ENCODE measurements at places on chromosomes 6 and 20.

DNA sequence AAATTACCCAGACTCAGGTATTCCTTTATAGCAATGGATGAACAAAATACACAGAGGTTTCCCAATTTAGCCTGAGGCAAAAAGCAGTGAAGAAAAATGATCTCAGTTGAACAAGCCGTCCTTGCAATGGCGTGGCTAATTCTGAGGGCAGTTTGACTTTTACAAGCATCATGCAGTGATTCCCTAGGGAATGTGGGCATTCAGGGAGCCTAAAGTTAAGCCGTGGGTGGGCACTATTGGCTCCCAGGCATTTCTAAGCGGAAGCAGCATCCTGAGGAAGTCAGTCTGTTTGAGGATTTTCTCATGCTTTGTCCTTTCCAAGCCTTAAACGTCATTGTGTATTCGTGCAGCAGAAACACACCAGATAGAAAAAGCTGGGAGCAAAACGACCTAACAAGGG, 133.9 kb downstream of the MYLK4 start:
- DNase-seq = no peak

- DNase-seq = peak; percentile 55
These were observed 258.7 kb downstream of the LRFN2 start for GRCh38 chr6:40328386-40328985.

DNA sequence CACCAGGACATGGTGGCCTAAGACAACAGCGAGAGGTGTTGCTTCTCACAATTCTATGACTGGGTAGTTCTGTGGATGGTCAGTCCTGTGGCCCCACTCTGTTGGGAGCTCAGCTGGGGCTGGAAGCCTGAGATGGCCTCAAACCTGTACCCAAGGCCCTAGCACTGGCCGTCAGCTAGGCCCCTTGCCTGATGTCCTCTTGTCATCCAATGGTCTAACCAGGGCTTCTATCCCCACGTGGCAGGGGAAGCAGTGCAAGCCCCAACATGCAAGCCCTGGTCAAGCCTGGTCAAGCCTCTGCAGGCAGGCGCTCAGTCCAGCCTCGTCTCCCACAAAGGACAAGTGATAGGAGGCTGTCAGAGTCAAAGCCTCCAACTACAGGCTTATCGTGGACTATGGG, 196.5 kb upstream of the CST7 start:
- DNase-seq = no peak

DNA sequence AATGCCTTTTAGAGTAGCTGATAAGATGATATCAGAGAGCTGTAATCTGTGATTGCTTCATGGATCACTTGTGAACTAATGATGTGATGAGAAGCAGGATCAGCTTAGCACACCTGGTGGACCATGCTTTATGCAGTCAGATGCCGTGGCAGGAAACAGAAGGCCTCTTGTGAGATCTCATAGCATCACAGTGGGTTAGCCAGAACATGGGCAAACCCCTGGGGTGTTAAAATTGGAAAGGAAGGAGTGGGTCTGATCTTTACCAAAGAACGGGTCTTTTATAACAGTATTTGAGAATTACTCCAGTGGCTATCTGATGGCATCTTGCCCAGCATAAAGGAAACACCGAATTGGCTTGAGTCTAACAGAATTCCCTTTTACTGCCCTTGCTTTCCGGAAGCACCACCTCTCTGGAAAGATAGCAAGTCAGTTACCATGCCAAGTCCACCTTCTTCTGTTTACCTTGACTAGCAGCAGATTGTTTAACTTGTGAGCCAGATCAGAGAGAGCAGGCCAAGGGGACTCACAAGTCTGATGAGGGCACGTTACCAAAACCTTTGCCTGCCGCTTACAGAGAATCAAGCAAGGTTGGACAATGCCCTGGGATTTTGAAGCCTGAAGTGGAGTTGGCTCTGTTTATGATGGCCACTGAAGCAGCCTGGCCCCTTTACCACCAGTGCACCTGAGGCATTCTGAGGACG, 20.9 kb upstream of the SRF start:
- no peak for DNase-seq

DNA sequence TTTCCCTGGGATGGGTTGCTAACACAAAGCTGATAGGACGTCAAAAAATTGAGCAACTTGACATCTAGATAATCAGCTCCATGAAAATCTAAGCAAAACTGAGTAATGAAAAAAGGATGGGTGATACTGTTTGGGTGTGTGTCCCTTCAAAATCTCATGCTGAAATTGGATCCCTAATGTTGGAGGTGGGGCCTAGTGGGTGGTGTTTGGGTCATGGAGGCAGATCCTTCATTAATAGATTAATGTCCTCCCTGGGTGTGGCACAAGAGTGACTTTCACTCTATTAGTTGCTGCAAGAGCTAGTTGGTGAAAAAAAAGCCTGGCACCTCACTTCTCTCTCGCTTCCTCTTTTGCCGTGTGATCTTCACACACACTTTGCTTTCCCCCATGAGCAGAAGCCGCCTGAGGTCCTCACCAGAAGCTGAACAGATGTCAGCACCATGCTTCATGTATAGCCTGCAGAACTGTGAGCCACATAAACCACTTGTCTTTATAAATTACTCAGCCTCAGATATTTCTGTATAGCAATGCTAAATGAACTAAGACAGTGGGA, 160.9 kb downstream of the FRK start:
- no peak for DNase-seq
